ENCODE measurements at places on chromosomes 2 and 18.
A peak's percentile ranks its signal among the peaks of the same experiment; 100 is the strongest.

- no peak for DNase-seq
Measured at GRCh38 chr2:148802448-148803220, 72.4 kb upstream of the KIF5C start.

- no peak for DNase-seq
Measured at GRCh38 chr2:63667132-63667700, 78.5 kb downstream of the MDH1 start.

- DNase-seq: no peak
Measured at GRCh38 chr2:191499874-191500565, 177.9 kb upstream of the NABP1 start.

DNA sequence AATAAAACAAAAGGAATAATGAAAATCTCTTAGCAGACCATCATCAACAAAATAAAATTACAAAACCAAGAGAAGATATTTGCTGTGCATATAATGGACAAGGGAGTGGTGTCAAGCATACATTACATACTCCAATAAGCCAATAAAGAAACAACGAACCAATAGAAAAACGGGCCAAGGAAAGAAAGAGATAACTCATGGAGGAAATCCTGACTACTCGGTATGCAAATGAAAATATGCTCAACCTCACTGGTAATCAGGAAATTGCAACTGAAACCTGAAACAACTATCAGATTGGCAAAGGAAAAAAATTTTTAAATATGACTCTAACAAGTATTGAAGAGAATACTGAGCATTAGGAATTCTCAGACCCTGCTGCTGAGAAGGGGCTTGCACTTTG lies 84.7 kb downstream of the BCL2 start:
- DNase-seq: no peak

DNA sequence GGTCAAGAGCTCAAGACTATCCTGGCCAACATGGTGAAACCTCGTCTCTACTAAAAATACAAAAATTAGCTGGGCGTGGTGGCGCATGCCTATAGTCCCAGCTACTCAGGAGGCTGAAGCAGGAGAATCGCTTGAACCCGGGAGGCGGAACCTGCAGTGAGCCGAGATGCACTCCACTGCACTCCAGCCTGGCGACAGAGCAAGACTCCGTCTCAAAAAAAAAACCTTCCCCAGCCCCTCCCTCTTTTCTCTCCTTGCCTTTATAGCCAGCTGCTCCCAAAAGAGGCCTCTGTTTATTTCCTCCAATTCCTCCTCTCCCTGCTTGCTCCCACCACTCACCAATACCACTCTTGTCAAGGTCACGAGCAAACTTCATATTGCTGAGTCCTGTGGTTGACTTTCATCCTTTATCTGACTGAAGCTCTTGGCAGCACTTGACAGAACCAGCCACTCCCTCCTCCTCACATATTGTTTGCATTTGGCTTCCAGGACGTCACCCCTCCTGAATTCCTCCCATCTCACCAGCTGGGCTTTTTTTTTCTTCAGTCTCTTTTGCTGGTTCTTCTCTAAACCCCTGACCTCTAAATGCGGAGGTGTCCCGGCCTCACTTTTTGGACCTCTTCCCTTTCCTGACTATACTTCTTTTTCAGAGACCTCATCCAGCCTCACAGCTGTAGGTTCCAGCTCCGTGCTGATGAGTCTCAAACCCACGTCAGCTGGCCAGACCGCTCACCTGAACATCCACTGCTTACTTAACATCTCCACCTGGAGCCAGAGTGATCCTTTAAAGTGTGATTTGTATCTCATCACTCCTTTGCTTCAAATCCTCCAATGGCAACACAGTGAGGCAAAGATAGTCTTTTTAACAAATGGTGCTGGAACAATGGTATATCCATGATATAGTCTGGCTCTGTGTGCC lies 84.6 kb upstream of the CAB39 start:
- DNase-seq: no peak

DNA sequence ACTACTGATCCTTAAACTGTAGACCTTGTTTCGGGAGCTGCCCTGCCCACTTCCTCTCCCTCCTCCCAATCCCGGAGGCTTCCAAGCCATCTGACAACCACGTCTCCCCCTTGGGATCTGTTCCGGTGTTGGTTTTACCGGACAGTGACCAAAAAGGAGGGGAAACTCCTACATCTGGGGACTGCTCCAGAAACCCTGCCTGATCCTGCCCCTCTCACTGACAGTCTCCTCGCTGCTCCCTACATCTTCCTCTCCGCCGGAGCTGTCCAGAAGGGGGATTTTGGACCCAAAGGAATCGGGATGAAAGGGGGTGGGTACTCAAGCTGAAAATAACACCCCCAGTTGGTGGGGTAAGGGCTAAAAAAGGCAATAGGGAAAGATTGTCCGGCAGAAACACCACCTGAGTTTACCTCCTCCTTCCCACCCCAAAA lies 1.5 kb downstream of the INO80D start:
- DNase-seq: no peak

DNA sequence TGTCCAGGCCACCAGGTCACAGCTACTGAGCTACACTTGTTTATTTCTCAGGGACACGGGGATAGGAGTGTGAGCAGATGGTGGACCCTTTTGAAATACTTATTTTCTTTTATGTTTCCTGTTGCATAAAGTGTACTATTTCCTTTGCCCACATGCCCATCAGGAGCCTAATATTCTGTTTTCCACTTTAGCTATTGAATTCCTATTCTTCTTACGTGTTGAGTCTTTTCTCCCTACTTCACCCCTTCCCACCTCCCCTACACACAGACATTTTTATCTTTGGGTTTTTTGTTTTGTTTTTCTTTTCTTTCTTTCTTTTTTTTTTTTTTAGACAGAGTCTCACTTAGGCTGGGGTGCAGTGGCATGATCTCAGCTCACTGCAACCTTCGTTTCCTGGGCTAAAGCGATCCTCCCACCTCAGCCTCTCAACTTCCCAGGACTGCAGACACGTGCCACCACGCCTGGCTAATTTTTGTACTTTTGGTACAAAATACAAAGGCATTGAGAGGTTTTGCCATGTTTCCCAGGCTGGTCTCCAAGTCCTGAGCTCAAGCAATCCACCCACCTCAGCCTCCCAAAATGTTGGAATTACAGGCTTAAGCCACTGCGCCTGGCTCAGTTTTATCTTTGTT lies 5.2 kb upstream of the GPR55 start:
- no peak for DNase-seq

DNA sequence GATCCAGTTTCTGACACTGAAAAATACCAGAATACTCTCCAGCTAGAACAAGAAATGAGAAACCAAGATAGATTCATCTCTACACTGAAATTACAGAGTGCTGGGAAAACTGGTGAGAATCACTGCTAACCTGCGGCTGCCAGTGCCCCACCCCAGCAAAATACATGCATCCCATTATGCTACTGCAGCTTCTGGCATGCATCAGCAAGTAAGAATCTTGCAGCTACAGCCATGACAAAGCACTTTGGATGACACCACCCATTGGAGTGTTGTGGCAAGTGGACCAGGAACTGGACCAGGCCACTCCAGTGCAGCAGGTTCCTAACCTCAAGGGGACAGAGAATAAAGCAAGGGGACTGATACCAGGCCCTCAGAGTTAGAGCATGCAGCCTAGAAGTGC lies 378.8 kb upstream of the ETAA1 start:
- no peak for DNase-seq

DNA sequence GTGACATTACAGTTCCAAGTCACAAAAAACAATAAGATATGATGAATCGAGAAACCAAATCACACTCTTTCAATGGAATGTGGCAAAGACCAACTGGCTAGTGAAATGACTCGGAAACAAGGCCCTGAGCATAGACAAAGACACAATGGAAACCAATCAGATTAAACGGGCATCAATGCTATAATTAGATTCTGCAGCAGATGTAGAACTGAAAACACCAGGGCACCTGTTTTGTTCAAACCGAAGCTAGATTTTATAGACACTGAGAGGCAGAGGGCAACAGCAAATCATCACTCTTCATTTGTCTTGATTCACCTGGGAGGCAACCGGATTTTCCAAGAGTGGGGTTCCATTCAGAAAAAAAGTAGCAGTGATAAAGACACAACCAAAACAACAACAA lies 92.8 kb upstream of the BARD1 start:
- no peak for DNase-seq

- DNase-seq: no peak
Measured at GRCh38 chr2:39730276-39730675, 48.8 kb downstream of the THUMPD2 start.

DNA sequence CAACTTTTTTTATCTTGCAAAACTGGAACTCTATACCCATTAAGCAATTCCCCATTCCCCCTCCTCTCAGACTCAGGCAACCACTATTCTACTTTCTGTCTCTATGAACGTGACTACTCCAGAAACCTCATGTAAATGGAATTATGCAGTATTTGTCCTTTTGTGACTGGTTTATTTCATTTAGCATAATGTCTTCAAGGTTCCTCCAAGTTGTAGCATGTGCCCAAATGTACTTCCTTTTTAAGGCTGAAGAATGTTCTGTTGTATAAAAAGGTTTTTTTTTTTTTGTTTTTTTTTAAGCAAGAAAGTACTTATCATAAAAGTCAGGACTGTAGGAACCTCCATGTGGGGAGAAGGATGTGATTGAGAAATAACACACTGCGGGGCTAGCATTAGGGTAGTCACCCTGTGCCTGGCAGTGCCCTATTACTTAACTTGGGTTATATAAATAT lies 262.9 kb upstream of the FBXO11 start:
- no peak for DNase-seq

DNA sequence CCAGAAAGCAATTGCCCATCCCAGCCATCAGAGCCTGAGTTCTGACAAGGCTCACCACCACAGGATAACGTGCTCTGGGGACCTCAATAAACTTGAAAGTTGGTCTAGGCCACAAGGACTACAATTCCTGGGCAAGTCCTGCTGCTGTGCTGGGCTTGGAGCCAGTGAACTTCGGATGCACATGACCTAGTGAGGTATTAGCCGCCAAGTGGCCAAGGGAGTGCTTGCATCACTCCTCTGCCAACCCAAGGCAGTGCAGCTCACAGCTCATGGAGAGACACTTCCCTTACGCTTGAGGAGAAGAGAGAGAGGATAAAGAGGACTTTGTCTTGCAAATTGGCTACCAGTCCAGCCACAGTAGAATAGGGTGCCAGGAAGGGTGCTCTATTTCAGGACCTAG lies 219.6 kb downstream of the MBD2 start:
- DNase-seq: no peak

GRCh38 chr2:65379721-65380171 lies 52.7 kb downstream of the SPRED2 start:
- DNase-seq: no peak

DNA sequence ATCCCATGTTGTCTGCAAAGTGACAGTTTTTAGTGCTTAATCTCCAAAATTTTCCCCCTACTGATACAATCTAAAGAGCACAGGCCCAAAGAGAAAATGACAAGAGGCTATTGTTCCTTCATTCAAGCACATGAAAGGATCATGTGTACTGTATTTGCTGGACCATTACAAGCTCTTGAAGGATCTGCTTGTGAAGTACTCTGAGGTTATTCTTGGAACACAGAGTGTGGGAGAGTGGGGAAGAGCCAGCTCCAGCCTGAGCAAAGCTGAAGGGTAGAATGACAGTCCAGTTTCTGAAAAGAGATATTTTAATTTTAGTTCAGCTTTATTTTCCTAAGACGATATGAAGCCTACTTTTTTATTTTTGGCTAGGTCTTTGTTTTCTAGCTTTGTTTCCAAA lies 112.2 kb downstream of the GALNT3 start:
- DNase-seq: no peak

DNA sequence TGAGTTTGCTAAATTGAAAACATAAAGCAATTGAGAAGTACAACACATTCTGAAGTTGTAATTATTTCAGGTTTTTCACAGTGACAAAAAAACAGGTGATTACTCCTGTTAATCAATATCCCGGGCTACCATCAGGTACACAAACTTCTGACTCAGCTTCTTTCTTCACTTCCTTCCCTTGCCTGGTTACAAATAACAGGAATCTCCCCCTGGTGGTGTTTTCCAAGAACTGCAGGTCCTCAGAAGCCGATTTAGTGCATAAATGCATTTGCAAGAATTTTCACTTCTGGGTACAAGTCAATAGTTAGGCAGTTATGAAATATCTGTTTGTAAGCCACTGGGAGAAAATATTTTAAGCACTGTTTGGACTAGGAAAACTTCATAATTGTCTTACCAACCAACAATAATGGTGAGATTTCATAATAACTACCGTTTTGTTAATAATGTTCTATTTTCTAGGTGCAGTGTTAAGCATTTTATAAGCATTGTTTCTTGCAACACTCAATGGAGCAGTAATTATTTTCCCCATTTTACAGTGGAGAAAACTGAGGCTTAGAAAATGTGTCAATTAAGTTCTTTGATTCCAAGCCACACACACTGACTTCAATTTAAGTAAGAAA lies 12.4 kb upstream of the GMCL1 start:
- peak; percentile 60 for DNase-seq

DNA sequence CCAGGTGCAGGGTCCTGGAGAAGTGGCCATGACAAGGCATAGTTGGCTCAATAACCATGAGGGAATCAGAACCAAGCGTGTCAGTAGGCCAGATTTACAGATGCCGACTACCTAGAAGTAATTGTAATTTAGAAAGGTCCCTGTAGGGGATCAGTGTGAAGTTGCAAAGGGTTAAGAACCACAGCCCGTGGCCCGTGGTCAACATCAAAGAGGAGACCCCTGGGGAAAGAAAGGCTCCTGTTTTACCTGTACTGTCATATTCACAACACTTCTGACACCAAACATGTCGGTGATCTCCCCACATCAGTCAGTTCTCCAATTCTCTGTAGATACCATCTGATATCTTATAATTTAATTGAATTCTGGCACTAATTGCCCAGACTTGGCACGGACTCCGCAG lies 31.0 kb downstream of the SP100 start:
- DNase-seq: no peak

GRCh38 chr2:150472511-150472899 lies 15.0 kb downstream of the RND3 start:
- no peak for DNase-seq

GRCh38 chr2:113846429-113846828 lies 43.5 kb upstream of the ACTR3 start:
- no peak for DNase-seq

GRCh38 chr2:86518481-86518880 lies 44.8 kb downstream of the CHMP3 start:
- DNase-seq: no peak

- no peak for DNase-seq
Measured at GRCh38 chr2:37523814-37524362, 147.6 kb downstream of the CDC42EP3 start.

DNA sequence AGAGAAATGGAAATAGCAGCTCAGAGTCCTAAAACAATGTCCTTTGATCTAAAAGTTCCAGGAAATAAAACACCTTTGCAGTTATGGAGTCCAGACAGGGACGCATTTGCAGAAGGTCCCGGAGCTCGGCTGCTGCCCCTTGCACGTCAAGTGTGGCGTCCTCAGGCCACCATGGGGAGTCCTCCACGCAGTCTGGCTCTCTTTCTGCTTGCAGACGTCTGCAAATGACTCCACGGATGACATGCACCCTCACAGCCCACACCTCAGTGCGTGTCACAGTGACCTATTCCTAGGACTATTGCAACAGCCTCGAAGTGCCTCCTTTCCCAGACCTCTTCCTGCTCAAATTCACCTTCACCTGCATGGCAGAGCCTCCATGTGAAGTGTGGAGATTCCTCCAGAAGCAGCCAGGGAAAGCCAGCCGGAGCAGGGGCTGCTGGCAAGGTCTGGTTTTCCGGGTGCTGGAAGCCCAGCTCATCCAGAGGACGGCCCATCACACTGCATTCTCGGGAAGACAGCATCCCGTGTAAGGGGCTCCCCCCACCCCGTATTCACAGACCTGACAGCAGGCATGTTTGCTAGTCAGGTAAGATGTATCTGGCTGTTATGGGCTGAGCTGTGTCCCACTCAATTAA lies 137.7 kb downstream of the ASB1 start:
- DNase-seq: no peak

GRCh38 chr2:165193178-165193777 lies 10.6 kb downstream of the SCN3A start:
- DNase-seq: no peak

- no peak for DNase-seq
Measured at GRCh38 chr18:72700961-72701710, 157.0 kb upstream of the CBLN2 start.
